Caki2 (cell line): ENCODE measurements at places on chromosomes 7 and 10. TPM values are rescaled to one million over a fixed set of nuclear protein-coding genes. Genes with fewer than 3 reads are reported as not detected.

ZNF365 gene
- 3.4 and 10.1 TPM in 2 replicates for total RNA-seq

TCF7L2 gene
- total RNA-seq: 0.47 TPM in 1 of 2 replicates, not detected in the other

NKX1-2 gene
- total RNA-seq: not detected in 2 replicates

C7orf33 gene
- not detected in 2 replicates for total RNA-seq

MLXIPL gene
- total RNA-seq: not detected in 2 replicates

PAXIP1 gene
- 8.3 and 16.0 TPM in 2 replicates for total RNA-seq

SPRN gene
- total RNA-seq: not detected in 2 replicates

SRI gene
- total RNA-seq: 227 and 283 TPM in 2 replicates
